ENCODE measurements at places on chromosomes 1 and 21. TPM values are rescaled to one million over a fixed set of nuclear protein-coding genes. Genes with fewer than 3 reads are reported as not detected.

Gene GBP5
- not detected for total RNA-seq

Gene SOAT1
- 43.5 TPM for total RNA-seq

DNA sequence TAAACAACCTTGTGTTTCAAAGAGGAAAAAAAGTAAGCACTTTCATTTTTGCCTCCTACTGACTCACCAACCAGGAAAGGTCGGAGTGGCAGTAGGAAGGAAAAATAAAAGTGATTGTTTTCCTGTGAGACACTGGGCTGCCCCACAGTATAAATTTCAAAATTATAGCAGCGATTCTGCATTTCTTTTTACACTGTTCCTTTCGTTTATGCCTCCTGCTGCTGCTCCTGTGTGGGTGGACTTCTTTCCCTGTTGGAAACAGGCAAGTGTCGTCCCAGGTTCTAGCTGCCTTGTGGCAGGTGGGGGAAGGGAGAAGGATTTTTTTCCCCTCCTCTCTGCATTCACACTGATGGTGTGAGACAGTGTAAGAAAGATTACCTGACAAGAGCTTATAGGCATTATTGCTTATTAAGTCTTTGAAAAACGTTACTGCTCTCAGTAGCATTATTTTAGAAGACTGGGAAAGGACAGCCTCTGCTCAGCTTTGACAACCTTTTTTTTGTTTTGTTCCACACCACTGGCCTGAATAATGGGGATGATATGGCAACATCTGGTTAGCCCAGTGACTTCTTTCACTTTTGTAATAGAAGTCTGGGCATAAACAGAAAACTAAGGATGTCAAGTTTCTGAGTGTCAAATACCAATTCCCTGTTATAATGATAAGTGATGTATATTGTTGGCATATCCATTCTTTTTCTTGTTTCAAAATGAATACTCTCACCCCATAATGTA is 77.9 kb downstream of the NEK7 start:
- DNase-seq: no peak

DNA sequence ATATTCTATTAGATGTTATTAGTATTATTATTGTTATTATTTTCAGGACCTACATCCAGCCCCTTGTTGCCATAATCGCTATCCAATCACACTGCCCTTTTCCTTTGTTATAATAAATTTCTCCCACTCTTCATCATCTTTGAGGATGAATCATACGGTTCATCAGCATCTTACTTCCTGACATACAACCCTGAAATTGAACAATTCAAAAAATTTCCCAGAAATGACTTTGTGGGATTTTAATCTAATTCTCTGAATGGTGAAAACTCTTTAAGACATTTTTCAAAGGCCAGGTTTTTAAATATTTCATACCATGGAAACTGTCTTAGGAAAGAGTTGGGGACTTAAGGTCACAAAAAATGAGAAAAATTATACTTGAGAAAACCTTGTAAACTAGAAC is 353.5 kb downstream of the ST6GALNAC3 start:
- DNase-seq: no peak

- peak; percentile 66 for DNase-seq
Measured at GRCh38 chr1:22704440-22705067, 6.1 kb upstream of the EPHB2 start.

- DNase-seq: peak; percentile 66
Measured at GRCh38 chr1:9317591-9318417, 25.1 kb downstream of the SPSB1 start.

- DNase-seq: peak; percentile 66
Measured at GRCh38 chr1:152141971-152142584, 16.9 kb downstream of the RPTN start.

DNA sequence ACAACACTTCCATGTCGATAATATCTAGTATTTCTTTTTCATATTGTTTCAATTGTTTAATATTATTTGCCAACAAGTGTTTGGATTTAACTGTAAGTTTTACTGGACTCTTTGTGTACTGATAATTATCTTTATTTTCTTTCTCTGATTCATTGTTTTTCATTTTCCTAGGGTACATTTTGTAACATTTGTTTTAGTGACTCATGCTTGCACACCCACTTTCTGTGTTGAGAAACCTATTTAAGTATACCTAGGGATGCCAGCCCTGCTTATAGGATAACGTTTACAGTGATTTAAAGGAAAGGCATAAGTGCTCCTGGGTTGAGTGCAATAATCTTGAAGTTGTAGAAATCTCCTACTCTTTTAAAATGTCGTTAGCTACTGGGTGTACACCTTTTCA is 1386.0 kb upstream of the ADGRL4 start:
- peak; percentile 62 for DNase-seq

DNA sequence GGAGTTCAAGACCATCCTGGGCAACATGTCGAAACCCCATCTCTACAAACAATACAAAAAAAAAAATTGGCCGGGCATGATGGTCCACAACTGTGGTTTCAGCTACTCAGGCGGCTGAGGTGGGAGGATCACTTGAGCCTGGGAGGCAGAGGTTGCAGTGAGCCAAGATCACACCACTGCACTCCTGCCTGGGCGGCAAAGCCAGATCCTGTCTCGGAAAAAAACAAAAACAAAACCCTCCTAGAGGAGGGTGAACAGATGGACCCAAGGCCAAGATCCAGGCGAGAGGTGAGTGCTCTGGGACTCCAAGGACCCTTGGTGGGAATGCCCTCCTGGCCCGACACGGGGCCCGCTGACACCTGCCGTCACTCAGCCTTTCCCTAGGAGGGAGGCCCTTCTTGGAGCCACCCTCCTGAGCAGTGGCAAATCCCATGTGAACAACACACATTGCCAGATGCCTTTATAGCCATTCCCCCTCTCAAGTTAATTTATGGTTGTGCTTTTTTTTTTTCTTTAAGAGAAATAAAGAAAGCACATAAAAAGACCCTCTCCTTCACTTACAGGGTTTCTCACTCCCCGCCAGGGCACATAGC is 380 bp downstream of the TFF2 start:
- no peak for DNase-seq

DNA sequence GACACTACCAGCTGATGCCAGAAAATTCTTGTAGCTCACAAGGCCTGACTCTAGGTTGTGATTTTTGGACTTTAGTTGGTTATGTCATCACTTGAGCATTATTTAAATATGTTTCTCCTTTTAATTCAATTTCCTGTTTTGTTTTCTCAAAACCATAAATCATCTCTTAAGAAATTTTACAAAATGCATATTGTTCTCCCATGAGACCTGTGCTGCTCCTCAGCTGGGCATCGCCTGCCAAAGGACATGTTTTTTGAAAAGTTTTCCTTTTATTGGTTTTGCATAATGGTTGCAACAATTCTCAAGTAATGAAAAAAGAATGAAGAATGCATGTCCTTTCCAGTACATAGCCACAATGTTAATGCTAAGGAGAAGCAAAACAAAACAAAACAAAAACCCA is 204.7 kb upstream of the LYPLAL1 start:
- DNase-seq: no peak

- DNase-seq: no peak
Measured at GRCh38 chr1:221174330-221174993, 295.2 kb downstream of the HLX start.

DNA sequence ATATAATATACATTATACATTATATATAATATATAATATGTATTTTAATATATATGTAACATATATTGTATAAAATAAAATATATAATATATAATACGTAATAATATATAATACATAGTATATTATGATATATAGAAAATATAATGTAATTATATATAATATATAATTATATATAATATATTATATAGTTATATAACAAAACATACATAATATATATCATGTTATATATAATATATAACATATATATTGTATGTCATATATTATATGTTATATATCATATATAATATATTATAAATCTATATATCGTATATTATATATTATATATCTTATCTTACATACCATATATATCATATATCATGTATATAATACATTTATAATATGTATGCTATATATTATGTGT is 248.2 kb upstream of the TPTE start:
- no peak for DNase-seq

DNA sequence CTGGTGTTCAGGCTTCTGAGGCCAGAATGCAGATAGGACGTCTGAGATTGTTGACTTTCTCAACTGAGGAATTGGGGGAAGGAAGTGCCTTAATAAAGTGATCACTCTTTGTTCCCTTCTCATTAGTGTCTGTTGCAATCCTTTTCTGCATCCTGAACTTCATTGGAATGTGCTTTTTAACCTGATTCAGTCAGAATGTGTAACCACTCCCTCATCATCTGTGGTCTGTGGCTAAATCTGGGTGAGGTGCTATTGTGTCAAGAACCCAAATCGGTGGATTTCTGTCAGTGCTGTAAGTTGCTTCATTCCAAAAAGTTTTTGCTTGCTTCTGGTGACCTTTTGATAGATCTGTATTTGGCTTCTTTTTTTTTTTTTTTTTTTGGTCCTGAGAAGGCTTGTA is 38.2 kb downstream of the ARID1A start:
- DNase-seq: peak; percentile 92

DNA sequence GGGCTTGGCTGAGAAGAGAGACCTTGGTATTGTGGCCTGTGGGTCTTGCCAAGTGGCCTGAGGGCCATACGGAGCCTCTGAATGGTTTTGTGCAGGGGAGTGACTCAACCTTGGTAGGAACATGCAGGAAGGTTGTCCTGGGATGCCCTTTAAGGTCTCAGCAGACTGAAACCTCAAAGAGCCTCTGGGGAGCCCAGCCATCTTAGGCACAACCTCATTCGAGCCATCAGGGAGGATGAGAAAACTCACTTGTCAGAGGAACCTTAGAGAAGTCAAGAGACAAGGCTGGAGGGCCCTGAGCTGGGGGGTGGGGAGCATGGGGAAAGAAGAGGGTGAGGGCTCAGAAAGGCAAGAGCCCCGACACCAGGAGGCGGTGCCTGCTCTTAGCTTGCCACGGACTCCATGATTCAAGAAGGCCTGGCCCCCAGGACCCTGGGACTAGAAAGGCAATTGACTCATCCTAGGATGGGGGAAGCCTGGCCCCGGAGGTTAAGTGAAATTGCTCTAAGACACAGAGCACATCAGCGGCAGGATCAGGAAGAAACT is 13.0 kb downstream of the IFI6 start:
- peak; percentile 61 for DNase-seq

- DNase-seq: peak; percentile 89
Measured at GRCh38 chr1:218284917-218285635, at the start of gene RRP15. Gene RRP15 (plus strand): TSS chr1:218285293. CDS start chr1:218285317, 24 bp downstream.

All from PC-9 (cell line).